ENCODE measurements at places on chromosomes 11 and 22.

GRCh38 chr11:118612378-118612777 lies 5.0 kb downstream of the PHLDB1 start:
- DNase-seq, result no peak

DNA sequence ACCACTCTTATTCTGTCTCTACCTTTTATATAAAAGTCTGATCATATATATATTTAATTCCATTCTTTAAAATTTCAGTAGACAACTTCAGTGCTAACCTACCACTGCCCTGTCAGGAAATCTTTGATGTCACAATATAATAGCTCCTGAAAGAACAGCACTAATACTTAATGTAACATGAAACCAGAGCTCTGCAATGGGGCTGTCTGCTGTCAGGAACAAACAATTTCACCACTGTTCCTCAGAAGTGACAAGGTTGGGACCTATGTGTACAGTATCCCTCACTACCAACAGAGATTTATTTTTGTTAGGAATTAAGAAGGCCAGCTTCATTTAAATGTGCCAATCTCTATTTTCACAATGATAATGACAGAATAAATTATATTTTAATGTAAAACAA lies 165.5 kb upstream of the C11orf58 start:
- DNase-seq, result no peak

DNA sequence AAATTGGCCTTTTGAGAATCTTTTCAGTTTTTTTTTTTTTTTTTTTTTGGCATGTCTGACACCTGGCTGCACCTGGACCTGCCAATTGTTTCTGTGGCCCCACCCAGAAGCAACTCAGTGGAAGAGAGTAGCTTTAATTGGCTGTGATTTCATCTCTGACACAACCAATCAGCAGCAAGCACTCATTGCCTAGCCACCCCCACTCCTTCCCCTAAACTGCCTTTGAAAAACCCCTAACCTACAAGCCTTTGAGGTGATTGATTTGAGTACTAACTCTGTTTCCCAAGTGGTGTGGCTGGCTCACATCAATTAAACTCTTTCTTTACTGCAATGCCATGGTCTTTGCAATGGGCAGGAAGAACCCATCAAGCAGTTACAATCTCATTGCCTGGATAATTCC lies 98.2 kb upstream of the CHORDC1 start:
- DNase-seq, result no peak

GRCh38 chr22:48440673-48441552 lies 1386.8 kb downstream of the BRD1 start:
- no peak for DNase-seq

DNA sequence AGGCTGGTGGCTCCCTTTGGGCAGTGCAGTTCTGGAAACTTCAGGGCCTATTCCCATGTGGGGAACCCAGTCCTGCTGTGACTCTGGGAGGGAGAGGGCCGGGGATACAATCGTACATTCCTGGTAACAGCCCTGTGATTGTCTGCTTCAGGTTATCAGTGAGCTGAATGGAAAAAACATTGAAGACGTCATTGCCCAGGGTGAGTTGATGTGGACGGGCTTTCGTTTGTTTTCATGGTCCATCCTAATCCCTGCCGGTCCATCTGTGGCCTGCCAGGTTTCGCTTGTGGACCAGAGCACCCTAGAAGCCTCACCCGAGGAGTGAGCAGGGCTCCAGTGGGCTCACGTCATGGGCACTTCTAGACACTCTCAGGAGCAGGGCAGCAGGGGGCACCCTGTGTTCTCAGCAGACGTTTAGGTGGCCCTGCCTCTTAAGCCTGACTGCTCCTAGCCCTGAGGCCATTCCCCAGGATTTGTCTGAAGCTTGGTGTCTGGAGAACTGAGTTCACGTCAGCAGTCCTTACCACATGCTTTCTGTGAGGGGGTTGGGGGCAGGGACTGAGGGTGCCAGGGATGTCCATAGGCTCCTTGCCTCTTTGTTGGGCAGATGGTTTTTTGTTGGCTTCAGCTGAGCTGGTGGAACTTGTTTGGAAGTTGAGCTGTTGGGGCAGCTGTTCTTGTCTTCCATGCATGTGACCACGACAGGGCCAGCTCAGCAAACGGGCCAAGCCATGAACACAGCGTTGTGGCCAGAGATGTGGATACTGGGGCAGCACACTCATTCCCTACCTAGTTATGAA lies 1.9 kb downstream of the RPLP2 start:
- DNase-seq, result no peak

DNA sequence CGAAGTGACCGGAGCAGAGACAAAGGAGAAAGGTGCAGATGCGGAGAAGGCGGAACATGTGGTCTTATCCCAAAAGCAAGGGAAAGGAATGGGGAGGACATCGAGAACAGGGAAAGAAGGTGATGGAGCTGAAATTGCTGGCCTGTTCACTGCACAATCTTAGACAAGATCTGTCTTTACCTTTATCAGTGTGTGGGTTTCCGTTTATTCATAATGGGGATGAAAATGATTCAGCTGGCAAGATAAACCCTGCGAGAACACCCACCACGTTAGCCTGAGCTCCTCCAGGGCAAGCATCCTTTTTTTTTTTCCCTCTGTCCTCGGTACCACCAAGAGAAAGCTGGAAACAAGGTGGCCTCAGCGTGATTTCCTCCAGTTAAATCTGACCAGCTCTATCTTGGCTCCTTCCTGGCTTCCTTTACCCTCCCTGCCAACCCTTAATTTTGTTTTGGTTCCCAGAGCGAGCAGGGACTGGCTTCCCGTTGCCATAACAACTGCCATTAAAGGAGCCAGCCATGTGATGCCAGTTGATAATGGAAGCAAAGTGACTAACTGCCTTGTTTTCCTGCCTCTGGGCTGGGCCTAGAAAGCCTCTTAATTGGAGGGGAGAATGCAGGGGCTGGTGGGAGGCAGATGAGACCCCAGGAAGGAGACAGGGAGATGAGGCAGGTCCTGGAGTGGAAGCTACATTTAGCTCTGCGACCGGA lies 4.2 kb downstream of the SGSM1 start:
- no peak for DNase-seq

DNA sequence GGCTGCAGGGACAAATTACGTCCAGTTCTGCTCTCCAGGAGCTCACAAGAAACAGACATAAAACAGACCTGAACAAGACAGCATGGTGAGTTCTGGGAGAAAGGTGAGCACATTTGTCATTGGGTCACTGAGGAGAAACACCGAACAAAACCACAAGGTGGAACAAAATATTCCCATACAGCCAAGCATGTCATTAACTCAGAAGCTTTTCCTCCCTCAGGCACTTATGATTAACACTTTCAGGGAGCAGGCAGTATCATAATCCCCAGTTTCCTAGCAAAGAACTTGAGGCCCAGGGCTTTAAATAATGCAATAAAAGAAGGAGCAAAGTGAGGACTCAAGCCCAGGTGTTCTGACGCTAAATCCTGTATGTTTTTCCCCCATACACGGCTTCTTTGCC lies 43.0 kb downstream of the P4HA3 start:
- no peak for DNase-seq

GRCh38 chr11:8015753-8016239 lies 28.7 kb downstream of the EIF3F start:
- no peak for DNase-seq

- DNase-seq, result no peak
These were observed 13.9 kb upstream of the PNPLA3 start for GRCh38 chr22:43909708-43910107.

DNA sequence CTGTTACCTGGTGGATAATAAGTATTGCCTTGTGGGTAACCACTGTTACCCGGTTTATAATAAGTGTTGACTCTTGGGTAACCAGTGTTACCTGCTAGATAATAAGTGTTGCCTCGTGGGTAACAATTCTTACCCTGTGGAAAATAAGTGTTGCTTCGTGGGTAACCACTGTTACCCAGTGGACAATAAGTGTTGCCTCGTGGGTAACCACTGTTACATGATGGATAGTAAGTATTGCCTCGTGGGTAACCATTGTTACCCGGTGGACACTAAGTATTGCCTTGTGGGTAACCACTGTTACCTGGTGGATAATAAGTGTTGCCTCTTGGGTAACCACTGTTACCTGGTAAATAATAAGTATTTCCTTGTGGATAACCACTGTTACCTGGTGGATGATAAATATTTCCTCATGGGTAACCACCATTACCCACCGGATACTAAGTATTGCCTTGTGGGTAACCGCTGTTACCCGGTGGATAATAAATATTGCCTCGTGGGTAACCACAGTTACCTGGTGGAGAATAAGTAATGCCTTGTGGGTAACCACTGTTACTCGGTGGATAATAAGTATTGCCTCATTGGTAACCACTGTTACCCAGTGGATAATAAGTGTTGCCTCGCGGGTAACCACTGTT lies 8.7 kb upstream of the NXPE4 start:
- DNase-seq, result no peak

DNA sequence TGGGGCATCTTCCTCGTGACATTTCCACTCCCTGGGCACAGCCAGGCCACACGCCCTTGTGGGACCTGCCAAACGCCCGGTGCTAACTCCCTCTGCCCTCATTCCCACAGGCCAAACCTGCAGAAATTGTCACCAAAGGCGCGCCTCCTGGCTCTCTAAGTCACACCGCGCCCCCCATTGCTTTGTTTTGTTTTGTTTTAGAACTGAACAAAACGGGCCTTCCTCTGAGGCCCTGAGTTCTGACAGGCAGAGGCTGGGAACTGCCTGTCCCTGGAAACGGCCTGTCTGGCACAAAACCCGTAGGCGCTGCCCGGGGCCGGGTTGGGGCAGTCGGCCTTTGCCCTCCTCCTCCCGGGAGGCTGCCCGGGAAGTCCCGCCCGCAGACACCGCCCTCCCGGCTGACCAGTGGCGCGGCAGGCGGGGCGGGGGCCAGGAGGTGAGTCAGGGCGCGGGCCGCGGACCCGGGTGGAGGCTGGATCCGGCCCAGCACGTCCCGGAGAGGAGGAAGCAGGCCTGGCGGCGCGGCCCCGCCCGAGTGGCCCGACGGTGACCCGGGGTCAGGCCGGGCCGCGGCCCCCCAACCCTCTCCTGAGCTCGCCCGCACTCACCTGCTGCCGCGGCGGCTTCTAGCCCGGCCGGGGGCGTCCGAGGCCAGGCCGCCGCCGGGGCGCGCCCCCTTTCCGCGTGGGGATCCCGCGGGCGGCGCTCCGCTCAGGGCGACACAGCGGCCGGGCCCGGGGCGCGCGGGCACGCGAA lies 465 bp downstream of the SUN2 start:
- DNase-seq, result no peak

- DNase-seq, result no peak
These were observed 13.3 kb downstream of the PRR33 start for GRCh38 chr11:1878137-1879031.

DNA sequence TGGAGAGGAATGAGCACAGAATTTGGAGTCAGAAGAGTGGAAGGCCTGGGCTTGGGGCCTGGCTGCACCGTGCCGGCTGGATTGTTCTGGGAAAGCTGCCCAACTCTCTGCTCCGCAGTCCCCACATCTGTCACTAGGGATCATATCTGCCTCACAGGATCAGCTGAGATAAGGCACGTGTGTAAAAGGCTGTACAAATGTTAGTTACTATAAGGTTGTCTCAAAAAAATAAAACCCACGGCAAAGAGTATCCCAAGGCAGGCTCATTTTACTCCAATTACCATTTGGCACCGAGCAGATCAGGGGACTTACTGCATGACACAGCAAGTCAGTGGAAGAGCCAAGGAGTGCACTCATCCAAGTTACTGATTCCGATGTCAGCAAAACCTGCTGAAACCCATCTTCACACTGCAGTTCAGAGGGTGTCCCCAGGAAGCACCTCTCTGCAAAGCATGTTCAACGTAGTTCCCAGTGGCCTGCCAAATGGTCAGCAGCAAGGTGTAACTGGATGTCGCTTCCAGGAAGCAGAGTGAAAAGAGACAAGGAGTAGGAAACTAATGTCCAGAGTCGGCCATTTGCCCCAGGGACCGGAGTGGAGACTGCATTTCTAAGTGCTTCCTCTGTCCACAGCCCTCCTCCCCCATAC lies 18.1 kb upstream of the MRTFA start:
- no peak for DNase-seq

GRCh38 chr11:132718711-132719671 lies 813.3 kb downstream of the OPCML start:
- DNase-seq, result no peak

GRCh38 chr11:27882066-27882697 lies 181.9 kb upstream of the BDNF start:
- DNase-seq, result no peak

GRCh38 chr11:79375818-79376550 lies 64.8 kb downstream of the TENM4 start:
- no peak for DNase-seq

DNA sequence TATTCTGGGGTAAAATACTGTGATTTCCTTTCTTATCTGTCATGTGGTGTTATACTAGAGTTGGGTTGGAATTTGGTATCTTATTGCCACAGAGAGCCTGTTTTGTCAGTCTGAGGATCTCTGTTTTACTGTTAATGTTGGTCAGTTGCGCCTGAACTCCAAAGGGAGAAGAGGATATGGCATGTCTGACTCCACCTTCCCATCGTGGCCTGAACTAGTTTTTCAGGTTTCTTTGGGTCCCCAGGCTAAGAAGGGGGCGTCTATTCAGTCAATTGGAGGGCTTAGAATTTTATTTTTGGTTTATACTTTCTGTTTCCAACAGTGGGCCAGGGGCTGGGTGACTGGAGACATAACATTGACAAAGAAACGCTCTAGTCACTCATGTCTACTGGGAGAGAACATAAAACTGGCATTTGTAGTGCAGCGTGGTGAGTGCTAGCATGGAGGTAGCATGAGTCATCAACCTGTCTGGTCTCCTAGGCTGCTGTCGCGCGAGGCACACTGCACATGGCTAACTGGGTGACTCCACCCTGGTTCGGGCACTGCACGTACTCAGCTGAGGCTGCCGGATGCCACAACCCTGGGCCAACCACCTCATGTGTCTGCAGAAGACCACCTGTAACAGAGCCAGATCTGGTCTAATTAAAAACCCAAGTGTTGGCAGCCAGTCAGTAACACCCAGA lies 120.1 kb upstream of the OR9Q1 start:
- no peak for DNase-seq

- no peak for DNase-seq
These were observed 314.8 kb downstream of the NTM start for GRCh38 chr11:131685206-131685605.

- DNase-seq, result no peak
These were observed 18.5 kb downstream of the DHCR7 start for GRCh38 chr11:71429701-71430100.

DNA sequence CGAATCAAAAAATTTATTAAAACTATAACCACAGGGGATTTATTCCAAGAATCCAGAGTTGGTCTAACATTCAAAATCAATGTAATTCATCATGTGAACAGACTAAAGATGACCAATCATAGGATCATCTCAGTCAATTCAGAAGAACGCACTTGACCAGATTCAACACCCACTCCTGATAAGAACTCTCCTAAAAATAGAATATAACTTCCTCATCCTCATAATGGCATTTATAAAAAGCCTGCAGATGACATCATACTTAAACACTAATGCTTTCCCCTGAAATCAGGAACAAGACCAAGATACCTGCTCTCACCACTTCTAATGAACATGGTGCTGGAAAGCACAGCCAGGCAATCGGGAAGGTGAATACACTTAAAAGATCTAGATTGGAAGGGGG lies 10.5 kb upstream of the MUC2 start:
- no peak for DNase-seq

All from brain pericyte (primary cell).